ENCODE measurements at places on chromosomes 13 and 19. TPM values are rescaled to one million over a fixed set of nuclear protein-coding genes. Genes with fewer than 3 reads are reported as not detected.

- H3K4me3 ChIP-seq = no peak overlapping the region
- peak overlapping the region; percentile 88 for H3K27ac ChIP-seq
- peaks cover 18% of the 10 kb centered on the region for H3K4me1 ChIP-seq
- no peak for DNase-seq
- H3K27me3 ChIP-seq = no peaks in the 10 kb centered on the region
These were observed 2.3 kb upstream of the EIF3G start for GRCh38 chr19:10122045-10122444.

DNA sequence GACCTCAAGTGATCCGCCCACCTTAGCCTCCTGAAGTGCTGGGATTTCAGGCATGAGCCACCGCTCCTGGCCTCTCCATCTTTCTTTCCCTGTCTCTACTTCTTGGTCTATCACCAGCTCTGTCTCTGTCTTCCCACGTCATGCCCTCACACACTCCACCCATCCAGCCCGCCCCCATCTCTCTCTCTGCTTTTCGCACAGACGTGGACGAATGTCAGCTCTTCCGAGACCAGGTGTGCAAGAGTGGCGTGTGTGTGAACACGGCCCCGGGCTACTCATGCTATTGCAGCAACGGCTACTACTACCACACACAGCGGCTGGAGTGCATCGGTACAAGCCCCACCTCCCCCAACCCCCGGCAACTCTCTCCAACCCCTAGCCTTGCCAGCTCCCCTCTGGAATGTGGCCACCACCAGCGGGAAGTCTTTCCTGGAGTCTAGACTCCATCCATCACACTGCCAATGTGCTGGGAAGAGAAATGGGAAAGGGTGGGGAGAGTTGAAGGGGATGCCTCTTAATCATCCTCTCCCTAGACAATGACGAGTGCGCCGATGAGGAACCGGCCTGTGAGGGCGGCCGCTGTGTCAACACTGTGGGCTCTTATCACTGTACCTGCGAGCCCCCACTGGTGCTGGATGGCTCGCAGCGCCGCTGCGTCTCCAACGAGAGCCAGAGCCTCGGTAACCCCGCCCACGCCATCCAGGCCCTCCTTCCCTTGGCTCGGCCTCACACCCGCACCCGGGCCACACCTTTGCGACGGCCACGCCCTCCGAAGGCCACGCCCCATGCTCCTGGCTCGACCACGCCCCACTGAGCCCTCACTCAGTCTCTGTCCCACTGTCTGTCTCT, 22.5 kb downstream of the LTBP4 start:
- DNase-seq = no peak
- H3K4me1 ChIP-seq = no peaks in the 10 kb centered on the region
- H3K4me3 ChIP-seq = no peak overlapping the region
- H3K36me3 ChIP-seq = peaks cover 92% of the 10 kb centered on the region

- peaks cover 10% of the 10 kb centered on the region for H3K36me3 ChIP-seq
- H3K27ac ChIP-seq = no peak overlapping the region
- H3K4me3 ChIP-seq = no peak overlapping the region
- H3K4me1 ChIP-seq = peaks cover 36% of the 10 kb centered on the region
- H3K27me3 ChIP-seq = no peaks in the 10 kb centered on the region
These were observed 36.3 kb upstream of the TFDP1 start for GRCh38 chr13:113548171-113548641.

- no peak overlapping the region for H3K27ac ChIP-seq
- DNase-seq = no peak
- peaks cover 11% of the 10 kb centered on the region for H3K36me3 ChIP-seq
These were observed 2.6 kb downstream of the RANBP3 start for GRCh38 chr19:5975388-5975728.

- H3K4me1 ChIP-seq = peaks cover 58% of the 10 kb centered on the region
- H3K27ac ChIP-seq = no peak overlapping the region
- peak; percentile 24 for DNase-seq
- H3K4me3 ChIP-seq = no peak overlapping the region
These were observed 34.5 kb upstream of the GAS6 start for GRCh38 chr13:113898391-113898790.

GRCh38 chr19:48363500-48363809, 285 bp downstream of the TMEM143 start:
- H3K36me3 ChIP-seq = peaks cover 4% of the 10 kb centered on the region
- no peak for DNase-seq
- no peaks in the 10 kb centered on the region for H3K27me3 ChIP-seq
- H3K27ac ChIP-seq = peak overlapping the region; percentile 92
- H3K4me3 ChIP-seq = peak overlapping the region; percentile 63

DNA sequence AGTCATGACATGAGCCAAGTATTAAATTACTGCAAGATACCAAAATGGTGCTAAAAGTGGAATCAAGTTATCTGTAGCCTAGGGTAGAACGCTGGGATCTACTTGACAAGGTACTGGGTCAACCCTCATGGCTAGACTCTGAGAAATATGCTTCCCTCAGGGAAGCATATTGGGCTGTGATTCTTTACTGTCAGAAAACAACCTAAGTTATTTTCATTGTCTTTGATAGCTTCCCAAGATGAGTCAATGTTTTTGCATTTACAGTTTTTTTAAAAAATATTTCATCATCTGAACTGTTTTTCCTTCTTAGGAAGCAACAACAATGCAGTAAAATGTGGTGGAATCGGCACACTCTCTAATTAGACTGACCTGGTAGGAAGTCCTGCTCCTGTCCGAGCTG, 218.0 kb downstream of the RGCC start:
- H3K4me3 ChIP-seq = no peak overlapping the region
- H3K4me1 ChIP-seq = peaks cover 7% of the 10 kb centered on the region
- H3K36me3 ChIP-seq = no peaks in the 10 kb centered on the region
- no peaks in the 10 kb centered on the region for H3K27me3 ChIP-seq

DNA sequence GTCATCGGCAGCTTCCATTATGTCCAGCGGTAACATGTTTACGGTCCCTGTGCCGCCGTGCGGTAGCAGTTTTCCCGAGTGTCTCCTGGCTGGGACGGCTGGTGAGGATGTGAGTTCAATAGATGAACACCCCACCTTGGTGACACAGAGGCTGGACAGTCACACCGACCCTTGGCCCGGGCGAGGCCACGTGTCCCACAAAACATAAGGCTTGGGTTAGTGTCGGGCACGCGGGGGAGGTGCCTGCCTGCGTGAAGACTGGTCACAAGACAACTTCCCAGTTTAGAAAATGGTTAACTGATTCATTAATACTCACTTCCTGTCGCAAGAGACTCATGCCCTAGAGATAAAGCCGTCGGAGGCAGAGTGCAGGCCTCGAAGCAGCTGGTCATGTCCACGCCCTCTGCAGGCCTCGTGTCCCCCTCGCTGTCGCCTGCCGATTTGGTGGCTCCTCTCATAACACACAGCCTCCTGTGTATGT, 17.2 kb downstream of the RASA3 start:
- peaks cover 7% of the 10 kb centered on the region for H3K36me3 ChIP-seq
- DNase-seq = no peak
- H3K4me1 ChIP-seq = peaks cover 23% of the 10 kb centered on the region
- H3K27me3 ChIP-seq = no peaks in the 10 kb centered on the region

GRCh38 chr13:36038785-36039555, 92.2 kb downstream of the DCLK1 start:
- no peaks in the 10 kb centered on the region for H3K36me3 ChIP-seq
- H3K4me1 ChIP-seq = no peaks in the 10 kb centered on the region
- H3K27ac ChIP-seq = no peak overlapping the region
- no peaks in the 10 kb centered on the region for H3K27me3 ChIP-seq

DNA sequence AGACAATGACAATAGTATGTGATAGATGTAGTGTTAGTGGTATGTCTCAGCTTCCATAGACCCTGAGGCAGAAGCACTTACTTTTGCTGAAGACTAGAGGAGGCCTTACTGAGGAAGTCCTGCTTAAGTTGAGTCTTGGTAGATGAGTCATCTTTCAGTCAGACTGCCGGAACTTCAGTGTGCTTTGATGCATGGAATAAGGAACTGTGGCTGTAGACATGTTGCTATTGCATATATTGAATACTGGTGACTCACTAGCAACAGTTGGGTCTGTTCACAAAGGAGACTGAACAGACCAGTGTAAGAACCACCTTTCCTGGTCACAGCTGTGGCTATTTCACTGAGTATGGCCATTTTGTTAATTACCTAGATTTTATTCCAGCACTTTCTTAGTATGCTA, 1000.6 kb downstream of the OLFM4 start:
- H3K4me3 ChIP-seq = no peak overlapping the region
- no peak for DNase-seq
- no peak overlapping the region for H3K27ac ChIP-seq
- no peaks in the 10 kb centered on the region for H3K27me3 ChIP-seq
- H3K4me1 ChIP-seq = no peaks in the 10 kb centered on the region
- H3K36me3 ChIP-seq = no peaks in the 10 kb centered on the region

- H3K4me1 ChIP-seq = peaks cover 15% of the 10 kb centered on the region
- no peaks in the 10 kb centered on the region for H3K27me3 ChIP-seq
- no peak for DNase-seq
- H3K36me3 ChIP-seq = no peaks in the 10 kb centered on the region
- H3K27ac ChIP-seq = no peak overlapping the region
These were observed 93.2 kb downstream of the LHFPL6 start for GRCh38 chr13:39509616-39510315.

- no peak overlapping the region for H3K4me3 ChIP-seq
- H3K27ac ChIP-seq = no peak overlapping the region
- H3K27me3 ChIP-seq = no peaks in the 10 kb centered on the region
- H3K4me1 ChIP-seq = no peaks in the 10 kb centered on the region
- DNase-seq = no peak
- H3K36me3 ChIP-seq = no peaks in the 10 kb centered on the region
These were observed 552.3 kb upstream of the ARGLU1 start for GRCh38 chr13:107119989-107120881.

GRCh38 chr19:1318678-1319471, 33.2 kb downstream of the EFNA2 start:
- H3K4me3 ChIP-seq = no peak overlapping the region
- no peaks in the 10 kb centered on the region for H3K36me3 ChIP-seq
- H3K27ac ChIP-seq = no peak overlapping the region
- peaks cover 9% of the 10 kb centered on the region for H3K27me3 ChIP-seq
- peaks cover 10% of the 10 kb centered on the region for H3K4me1 ChIP-seq

DNA sequence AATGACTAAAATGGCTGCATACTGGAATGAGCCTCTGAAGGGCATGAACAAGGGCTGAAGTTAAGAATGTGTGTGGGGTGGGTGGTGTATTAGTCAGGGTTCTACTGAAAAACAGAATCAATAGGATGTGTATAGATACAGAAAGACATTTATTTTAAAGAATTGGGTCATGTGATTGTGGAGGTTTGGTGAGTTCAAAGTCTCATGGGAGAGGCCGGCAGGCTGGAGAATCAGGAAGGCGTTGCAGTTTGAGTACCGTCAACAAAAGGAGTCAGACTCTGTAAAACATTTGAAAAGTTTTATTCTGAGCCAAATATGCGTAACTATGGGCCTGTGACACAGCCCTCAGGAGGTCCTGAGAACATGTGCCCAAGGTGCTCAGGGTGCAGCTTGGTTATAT, 24.5 kb upstream of the CYSLTR2 start:
- peaks cover 14% of the 10 kb centered on the region for H3K4me1 ChIP-seq
- H3K4me3 ChIP-seq = no peak overlapping the region
- H3K27ac ChIP-seq = no peak overlapping the region
- DNase-seq = peak; percentile 53
- no peaks in the 10 kb centered on the region for H3K36me3 ChIP-seq

DNA sequence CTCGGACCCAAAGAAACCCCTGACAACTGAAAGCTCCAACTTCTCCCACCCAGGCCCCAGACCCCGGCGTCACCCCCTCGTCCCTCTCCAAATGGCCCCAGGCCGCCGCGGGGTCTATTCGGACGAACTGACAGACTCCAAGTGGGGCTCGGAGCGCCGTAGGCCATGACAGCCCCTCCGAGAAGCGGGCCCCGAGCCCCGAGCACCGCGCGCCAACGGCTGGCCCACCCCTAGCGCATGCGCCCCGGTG, 360 bp downstream of the DDX39A start:
- H3K27me3 ChIP-seq = no peaks in the 10 kb centered on the region
- peak; percentile 94 for DNase-seq
- no peaks in the 10 kb centered on the region for H3K36me3 ChIP-seq
- peak overlapping the region; percentile 95 for H3K27ac ChIP-seq

DNA sequence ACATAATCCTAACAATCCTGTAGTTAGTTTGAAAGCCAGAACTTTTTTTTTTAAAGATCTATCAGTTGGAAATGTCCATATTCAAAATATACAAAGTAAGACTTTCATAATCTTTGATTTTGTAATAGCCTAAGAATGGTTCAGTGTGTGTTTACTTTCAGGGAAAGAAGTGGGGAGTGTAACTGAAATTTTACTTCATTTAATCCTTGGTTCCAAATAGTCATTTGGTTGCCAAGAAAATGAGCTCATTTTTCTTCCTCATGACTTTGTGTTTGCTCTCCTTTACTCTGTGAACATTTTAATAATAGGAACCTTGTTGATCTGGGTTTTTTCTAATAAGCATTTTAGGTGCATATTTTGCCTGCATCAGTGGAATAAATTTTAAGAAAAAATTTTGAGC, 278.8 kb downstream of the SLITRK6 start:
- no peaks in the 10 kb centered on the region for H3K4me1 ChIP-seq
- no peak overlapping the region for H3K4me3 ChIP-seq
- no peak for DNase-seq
- no peaks in the 10 kb centered on the region for H3K27me3 ChIP-seq
- H3K27ac ChIP-seq = no peak overlapping the region

DNA sequence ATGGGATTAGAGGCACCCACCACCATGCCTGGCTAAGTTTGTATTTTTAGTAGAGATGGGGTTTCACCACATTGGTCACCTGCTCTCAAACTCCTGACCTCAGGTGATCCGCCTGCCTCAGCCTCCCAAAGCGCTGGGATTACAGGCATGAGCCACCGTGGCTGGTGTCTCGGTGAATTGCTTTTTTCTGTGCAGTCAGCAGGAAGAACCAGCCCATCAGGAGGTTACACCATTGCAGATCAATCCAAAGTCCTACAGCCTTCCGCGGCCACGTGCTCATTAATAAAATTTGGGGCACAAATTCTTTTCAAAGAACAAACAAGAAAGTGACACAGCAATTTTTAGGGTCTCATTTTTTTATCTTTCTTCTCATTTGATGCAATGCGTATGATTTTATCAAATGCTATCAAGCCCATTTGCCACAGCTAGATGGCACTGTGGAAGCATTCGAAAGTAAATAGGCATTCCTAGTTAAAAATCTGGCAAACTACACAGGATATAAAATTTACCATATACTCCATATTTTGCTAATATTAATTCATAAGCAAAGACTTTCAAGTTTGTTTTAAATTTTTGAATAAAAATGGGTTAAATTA, 54.4 kb upstream of the ZNF835 start:
- no peak overlapping the region for H3K4me3 ChIP-seq
- H3K36me3 ChIP-seq = no peaks in the 10 kb centered on the region
- DNase-seq = no peak
- no peaks in the 10 kb centered on the region for H3K27me3 ChIP-seq
- H3K27ac ChIP-seq = no peak overlapping the region
- H3K4me1 ChIP-seq = no peaks in the 10 kb centered on the region

DNA sequence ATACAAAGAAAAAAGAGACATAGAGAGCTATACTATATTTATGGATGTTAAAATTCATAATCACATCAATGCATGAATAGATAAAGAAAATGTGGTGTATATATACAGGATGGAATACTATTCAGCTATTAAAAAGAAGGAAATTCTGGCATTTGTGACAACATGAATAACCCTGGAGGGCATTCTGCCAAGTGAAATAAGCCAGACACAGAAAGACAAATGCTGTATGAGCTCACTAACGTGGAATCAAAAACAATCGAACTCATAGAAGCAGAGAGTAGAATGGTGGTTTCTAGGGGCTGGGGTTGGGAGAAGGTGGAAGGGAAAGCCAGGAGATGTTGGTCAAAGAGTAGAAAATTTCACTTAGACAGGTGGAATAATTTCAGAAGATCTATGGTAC, 24.0 kb downstream of the UTP14C start:
- H3K27ac ChIP-seq = no peak overlapping the region
- H3K36me3 ChIP-seq = no peaks in the 10 kb centered on the region
- H3K4me3 ChIP-seq = no peak overlapping the region
- H3K4me1 ChIP-seq = no peaks in the 10 kb centered on the region
- H3K27me3 ChIP-seq = no peaks in the 10 kb centered on the region

The CFAP97D2 gene
- not detected for total RNA-seq

The CEACAM20 gene
- not detected for total RNA-seq

The WDR87 gene
- total RNA-seq = not detected

The DACH1 gene
- 1.5 TPM for total RNA-seq

The KLK2 gene
- total RNA-seq = not detected

The SERPINE3 gene
- total RNA-seq = not detected

Data from esophagus muscularis mucosa (tissue), 4 donors.